Activated CD4-positive, CD25-positive, alpha-beta regulatory T cell treated with anti-CD3 and anti-CD28 coated beads, Interleukin-2, amount 50 U/mL, for 24 hours (primary cell): ENCODE measurements at places on chromosomes 4 and X.

DNA sequence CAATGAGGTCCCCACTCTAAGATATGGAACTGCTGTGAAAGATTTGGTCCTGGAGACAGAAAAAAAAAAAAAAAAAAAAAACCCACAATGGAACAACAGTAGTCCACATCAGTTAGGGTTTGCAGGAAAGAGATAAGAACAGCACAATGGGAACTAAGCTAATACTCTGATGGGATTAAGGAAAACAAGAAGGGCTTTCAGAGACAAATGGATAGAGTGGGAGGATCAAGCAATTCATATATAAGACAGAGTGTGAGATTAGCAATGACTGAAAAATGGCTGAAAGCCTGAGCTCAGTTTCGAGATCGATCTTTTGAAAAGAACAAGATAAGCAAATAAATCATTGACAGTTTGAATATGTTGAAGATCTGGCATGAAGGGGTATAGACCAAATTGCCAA is 188.4 kb upstream of the TRPC5 start:
- ATAC-seq = no peak

GRCh38 chrX:30904632-30905031 is 15.6 kb upstream of the TAB3 start:
- no peak for ATAC-seq

DNA sequence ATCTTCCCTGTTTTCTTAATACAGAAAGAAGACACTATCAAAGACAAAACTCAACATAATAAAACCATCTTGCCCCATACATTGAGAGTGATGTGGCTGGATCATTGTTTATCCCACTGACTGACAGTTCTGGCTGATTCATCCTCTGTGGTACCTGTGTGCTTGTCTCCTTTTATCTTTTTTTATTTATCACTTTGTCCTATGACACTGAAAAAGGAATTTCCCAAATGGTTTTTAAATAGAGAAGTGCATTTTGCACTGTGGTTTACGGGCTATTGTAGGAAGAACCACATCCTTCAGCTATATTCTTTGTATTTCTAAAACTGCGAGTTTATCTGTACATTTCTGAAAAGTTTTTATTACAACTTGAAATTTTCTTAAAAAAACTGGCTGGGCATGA is 15.0 kb downstream of the TTC29 start:
- ATAC-seq = no peak

DNA sequence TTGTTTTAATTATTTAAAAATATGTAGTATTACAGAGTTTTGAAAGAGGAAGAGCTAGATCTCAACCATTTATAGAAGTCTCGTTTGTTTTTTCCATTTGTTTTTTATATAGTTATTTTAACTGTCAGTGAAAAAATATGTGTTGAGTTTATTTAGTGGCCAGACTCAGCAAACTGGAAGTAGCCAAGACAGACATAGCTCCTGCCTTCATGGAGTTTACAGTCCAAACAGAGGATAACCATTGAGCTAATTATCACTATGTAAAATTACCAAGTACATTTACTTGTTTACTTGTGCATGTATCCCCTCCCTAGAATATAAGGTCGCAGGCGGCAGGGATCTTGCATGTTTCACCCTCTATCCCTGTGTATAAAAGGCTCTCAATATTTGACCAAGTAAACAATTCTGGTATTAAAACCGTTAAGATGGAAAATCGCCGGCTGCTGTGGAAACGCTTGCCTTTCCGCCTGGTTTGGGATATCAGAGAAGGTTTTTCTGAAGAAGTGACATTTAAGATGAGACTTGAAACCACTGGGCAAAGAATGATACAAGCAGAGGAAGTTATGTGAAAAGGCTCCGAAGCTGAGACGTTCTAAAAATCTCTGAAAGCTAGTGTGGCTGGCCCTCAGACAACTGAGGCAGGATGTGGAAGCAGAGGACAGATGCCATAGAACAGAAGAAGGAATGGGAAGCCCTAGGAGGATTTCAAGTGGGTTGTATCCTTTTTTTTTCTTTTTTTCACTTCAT is 1.3 kb upstream of the CCNI start:
- no peak for ATAC-seq

DNA sequence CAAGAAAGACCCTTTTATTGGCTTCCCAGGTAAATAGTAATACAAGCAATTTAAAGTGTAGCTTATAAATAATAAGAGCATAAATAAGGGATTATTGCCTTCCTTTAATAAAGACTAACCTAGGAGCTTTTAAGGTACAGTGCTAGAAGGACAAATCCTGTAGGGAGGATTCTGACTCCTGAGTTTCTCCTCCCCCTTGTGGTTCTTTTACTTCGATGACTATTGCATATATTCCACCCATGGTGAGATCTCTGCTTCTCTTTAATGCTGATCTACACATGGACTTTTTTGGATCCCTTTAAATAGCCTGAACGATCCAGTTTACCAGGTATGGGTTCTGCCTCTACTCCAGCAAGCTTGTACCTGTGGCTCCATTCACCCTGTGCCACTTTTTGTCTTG is 2.5 kb downstream of the GALNT7 start:
- ATAC-seq = no peak

DNA sequence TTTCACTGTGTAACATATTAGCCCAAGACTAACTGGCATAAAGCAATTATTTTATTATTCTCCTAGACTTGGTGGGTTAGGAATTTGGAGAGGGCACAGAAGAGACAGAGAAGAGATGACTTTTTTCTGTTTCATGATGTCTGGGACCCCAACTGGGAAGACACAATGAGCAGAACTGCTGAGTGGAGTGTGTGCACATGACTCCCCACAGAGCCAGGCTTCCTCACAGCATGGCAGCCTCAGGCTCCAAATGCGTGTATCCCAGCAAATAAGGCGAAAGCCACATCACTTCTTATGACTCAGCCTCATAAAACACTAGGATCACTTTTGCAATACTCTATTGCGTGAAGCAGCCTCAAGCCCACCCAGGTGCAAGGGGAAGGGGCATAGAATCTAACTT is 68.4 kb downstream of the MFAP3L start:
- no peak for ATAC-seq

DNA sequence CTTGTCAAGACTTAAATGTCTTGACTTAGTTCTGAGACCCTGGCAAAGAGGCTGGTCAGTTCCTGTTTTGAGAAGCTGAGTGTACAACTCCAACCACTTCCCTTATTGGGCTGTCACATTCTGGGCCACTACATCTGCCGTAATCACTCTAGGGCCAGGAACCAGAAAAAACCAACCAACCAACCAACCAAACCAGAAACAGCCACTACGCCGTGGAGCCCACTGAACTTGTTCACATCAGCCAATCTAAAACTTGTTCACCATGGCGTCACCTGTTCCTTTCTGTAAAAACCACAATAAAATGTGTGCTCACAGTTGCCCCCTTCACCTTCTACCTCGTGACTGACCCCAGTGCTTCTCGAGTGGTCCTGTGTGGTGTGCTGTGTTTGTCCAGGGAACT is 107.3 kb downstream of the JADE1 start:
- ATAC-seq = no peak

GRCh38 chr4:56511098-56511497 is 5.5 kb downstream of the ARL9 start:
- ATAC-seq = no peak

DNA sequence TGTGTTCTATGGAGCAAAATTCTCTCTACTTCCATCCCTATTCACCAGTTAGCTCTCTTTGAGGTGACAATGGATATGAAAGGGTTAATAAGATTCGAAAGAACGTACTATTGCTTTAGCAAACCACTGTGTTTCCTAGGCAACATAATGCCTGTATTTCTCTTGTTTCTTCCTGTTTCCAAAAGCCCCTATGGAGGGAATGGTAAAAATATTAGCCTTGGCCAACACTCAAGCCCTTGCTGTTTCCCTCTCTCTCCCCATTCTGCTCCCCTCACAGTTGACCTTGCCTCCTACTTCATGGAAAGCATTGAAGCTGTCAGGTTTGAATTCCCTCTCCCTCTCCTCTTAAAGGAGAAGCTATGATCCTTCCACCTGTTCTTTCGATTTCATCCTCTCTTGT is 9.6 kb upstream of the PGRMC1 start:
- ATAC-seq = no peak

DNA sequence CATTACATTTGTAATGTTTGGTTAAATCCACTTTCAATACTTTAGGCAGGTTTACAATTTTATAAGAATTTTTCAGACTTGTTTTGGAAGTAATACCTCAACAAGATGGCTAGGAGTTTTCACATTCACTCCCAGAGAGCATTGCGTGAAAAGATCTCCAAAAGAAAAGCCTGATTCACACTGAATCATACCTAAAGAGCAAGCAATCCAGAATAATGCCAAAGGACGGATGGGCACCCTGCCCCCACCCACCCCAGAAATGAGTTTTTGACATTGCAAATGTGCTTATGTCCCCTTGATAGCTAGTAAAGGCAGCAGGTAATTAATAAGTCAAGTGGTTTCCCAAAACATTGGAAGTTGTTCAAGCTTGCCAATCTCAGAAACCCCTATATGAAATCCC is 557.7 kb upstream of the TENM3 start:
- ATAC-seq = no peak
